ENCODE measurements at places on chromosomes 13 and 19.
A peak's percentile ranks its signal among the peaks of the same experiment; 100 is the strongest.

GRCh38 chr19:42108527-42109389 is 23.5 kb downstream of the POU2F2 start:
- peak; percentile 45 for DNase-seq

DNA sequence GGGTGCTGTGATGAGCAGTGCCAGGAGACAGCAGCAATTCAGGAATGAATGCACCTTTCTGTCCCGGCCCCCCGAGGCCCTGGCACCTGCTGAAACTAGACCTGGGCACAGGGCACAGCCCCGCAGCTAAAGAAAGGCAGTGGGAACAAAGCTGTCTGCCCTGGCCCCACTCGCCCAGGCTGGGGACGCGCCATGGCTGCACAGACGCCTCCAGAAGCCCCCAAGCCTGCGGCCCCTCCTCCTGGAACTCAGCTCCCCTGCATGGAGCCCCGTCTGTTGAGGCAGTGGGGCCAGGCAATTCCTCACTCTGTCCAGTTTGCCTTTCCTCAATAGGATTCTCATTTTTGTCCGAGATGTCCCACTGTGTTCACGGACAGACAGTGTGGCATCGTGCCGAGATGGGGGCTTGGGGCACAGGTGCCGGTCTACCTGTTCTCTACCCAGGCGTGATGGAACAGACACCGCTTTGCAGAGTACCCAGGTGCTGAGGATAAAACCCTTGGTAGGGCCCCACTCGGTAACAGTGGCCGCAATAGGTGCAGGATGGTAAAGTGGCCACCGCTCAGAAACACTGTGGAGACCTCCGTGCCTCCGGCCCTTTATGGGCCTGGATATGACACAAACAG is 146.5 kb upstream of the SOX1 start:
- no peak for DNase-seq

DNA sequence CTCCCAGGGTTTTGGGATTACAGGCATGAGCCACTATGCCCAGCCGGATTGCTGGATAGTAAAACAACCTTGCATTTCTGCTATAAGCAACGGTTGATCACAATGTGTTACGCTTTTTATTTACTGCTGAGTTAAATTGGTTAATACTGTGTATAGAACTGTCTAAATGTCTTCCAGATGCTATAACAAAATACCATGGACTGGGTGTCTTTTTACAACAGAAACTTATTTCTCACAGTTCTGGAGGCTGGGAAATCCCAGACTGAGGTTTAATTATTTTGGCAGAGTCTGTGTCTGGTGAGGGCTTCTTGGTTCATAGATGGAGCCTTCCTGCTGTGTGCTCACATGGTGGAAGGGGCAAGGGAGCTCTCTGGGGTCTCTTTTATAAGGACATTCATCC is 65.5 kb downstream of the ING1 start:
- no peak for DNase-seq

- no peak for DNase-seq
Measured at GRCh38 chr13:46369506-46370277, 17.4 kb downstream of the RUBCNL start.

DNA sequence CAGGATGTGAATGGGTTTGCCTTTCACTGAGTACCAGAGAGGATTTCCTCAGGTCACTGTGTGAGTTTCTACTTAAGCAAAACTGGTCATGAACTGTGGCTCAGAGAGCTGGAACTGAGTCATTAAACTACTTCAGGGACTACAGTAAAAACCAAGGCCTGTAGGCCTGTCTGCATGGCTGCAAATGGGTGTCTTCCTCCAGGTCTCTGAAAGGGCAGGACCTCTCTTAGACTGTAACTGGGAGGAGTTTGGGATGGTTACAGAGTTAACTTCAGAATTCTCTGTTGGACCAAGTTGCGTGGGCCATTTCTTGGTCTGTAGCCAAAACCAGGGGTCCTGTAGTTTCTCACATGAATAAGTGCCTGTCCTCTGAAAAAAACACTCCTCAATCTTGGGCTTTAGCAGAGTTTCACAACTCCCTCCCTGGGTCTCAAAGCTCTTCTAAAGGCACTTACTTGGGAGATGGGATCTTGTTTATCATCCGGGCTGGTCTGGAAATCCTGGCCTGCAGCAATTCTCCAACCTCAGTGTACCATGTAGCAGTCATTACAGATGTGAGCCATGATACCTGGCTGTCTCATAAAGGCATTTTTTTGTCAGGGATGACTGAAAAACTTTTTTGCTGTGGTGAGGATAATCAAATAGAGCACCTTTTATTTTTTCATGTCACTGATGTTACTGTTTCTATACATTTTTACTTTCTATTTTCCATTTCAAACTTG is 19.7 kb downstream of the ZNF714 start:
- DNase-seq, result no peak

GRCh38 chr19:30649934-30650614 is 277.9 kb downstream of the ZNF536 start:
- peak; percentile 80 for DNase-seq

- DNase-seq, result no peak
Measured at GRCh38 chr19:18780631-18781030, 10.5 kb downstream of the COMP start.

DNA sequence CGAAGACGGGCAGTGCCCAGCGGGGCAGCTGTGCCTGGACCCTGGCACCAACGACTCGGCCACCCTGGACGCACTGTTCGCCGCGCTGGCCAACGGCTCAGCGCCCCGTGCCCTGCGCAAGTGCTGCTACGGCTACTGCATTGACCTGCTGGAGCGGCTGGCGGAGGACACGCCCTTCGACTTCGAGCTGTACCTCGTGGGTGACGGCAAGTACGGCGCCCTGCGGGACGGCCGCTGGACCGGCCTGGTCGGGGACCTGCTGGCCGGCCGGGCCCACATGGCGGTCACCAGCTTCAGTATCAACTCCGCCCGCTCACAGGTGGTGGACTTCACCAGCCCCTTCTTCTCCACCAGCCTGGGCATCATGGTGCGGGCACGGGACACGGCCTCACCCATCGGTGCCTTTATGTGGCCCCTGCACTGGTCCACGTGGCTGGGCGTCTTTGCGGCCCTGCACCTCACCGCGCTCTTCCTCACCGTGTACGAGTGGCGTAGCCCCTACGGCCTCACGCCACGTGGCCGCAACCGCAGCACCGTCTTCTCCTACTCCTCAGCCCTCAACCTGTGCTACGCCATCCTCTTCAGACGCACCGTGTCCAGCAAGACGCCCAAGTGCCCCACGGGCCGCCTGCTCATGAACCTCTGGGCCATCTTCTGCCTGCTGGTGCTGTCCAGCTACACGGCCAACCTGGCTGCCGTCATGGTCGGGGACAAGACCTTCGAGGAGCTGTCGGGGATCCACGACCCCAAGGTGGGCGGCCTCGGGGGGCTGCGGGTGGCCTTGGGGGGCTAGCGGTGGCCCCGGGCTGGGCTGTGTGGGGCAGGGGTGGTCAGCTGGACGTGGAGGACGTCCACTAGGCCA is 4.8 kb downstream of the GRIN3B start:
- DNase-seq, result no peak

DNA sequence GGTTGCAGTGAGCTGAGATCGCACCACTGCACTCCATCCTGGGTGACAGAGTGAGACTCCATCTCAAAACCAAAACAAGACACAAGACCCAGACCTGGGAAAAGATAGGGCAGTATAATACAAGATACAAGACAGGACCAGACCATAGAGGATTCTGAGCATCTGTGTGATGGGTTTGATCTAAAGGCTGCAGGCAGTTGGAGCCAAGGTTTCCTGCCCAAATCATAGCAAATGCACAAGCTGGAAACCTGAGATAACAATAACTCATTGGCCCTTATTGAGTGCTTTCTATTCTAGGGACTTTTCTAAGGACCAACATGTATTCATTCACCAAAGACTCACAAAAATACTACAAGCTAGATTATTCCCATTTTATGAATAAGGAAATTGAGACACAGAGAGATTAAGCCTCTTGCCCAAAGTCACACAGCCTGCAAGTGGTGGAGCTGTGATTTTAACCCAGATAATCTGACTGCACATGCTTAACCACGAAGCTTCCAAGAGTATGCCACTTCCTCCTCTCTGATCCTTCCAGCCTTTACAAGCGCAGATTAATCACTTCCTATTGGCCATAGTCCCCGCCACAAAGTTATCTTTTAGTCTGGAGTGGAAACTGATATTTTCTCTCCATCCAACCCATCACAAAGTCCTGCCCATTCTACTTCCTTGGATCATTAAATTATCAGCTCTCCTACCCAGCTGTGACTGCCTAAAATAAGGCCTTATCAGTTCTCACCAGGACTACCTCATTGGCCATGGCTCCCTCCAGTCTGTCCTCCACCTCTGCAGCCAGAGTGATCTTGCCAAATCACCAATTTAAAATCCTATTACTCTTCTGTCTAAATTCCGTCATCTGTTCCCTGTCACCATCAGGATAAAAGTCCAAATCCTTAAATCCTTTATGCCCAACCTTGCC is 147.2 kb downstream of the FLT1 start:
- DNase-seq, result no peak

DNA sequence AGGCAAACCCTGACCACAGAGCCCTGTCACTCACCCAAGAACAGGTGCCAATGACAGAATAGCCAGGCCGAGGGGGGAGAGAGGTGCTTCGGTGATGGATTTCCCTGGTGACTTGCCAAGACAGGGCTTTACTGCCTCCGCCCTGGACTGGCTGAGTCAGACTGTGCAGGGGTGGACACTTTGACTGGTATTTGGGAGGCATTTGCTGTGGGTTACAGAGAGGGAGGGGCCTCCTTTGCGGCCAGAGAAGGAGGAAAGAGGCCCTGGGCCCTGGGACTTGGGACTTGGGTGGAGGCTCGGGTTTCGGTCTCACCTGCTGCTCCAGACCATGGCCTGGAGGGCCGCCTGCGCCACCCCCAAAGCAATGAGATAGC is 4.6 kb upstream of the EPS8L1 start:
- DNase-seq, result no peak

DNA sequence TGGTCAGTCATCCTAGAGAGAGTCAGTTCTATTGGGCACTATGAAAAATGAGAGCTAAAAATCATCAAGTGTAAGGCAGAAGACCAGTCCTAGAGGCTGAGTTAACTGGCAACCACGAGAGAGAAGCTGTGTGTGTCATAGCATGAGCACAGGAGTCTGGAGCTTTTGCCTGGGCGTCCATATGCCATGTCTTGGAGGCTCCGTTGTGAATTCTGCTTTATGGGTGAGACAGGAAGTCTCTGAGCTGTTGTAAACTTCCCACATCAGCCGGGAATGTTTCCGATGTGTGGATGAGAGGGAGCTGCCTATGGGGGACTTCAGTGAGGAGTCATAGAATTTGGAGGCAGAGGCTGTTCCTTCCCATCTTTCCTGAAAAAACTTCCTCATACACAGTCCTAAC is 120.0 kb downstream of the ITGBL1 start:
- no peak for DNase-seq

- peak; percentile 33 for DNase-seq
Measured at GRCh38 chr13:46605825-46606554, 53.0 kb downstream of the LRCH1 start.

- no peak for DNase-seq
Measured at GRCh38 chr19:38736036-38736412, 8.2 kb downstream of the CAPN12 start.

DNA sequence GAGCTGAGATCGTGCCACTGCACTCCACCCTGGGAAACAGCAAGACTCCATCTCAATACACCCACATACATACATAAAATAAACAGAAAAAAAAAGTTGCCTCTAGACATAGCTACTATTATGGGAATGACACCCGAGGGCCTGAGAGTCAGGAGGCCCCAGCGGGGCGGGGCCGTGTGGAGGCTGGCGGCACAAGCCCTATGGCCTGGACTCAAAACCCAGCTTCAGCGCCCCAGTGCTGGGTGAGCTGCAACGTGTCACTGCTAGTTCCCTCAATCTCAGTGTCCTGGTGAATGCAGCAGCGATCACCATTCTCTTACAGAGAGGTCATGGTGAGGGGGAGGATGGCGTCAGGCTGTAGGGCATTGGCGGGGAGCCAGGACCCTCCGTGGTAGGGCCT is 9.2 kb upstream of the ZSCAN1 start:
- DNase-seq, result no peak

DNA sequence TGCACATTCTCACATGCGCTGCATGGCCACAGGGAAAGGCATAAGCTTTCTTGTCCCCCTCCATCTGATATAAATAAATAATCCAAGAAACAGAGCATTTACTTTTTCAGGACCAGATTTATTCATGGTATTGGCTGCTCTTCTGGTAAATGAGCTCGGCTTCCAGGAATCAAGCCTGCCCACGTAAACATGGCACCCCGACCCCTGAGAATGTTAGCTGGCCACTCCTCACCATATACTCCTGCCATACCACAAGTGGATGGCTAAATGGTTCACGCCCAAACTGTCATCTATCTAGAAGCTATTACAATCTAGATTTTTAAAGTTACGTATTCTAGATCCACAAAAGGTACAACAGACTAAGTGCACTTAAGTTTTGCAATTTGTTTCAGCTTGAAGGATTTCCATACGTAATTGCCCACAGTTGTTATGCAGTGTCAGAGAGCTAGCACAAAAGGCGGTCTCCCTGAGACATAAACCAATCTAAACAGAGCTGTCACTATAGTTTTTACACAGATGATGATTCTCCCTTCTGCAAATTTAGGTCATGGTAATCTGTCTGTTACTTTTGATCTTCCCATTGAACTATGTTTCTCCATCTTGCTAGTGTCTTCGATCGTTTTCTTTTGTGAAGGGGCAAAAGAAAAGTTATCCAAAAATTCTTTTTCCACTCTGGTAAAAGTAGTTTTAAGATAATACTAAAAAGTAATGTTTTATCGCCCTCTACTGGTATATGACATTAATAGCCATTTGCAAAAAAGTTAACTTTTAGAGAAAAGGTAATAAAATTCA is 16.2 kb upstream of the FOXO1 start:
- no peak for DNase-seq

GRCh38 chr19:43752287-43752875 is 2.4 kb downstream of the SMG9 start:
- no peak for DNase-seq

DNA sequence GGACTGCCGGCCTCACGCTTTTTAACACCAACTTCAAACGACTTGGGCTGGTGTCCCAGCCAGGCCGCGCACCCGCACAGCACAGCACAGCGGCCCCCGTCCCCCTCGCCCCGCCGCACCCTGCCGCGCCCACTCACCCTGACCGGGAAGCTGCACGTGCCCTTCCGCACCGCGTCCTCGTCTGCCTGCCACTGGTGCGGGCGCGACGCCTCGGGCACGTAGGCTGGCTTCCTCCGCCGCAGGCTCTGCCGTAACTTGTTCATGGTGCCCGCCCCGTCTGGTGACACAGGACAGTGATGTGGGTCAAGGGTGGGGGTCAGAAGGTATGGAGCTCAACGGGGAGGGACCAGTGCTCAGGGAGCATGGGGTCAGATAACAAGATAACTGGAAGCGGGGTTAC is 6.2 kb downstream of the NUMBL start:
- DNase-seq, result no peak

DNA sequence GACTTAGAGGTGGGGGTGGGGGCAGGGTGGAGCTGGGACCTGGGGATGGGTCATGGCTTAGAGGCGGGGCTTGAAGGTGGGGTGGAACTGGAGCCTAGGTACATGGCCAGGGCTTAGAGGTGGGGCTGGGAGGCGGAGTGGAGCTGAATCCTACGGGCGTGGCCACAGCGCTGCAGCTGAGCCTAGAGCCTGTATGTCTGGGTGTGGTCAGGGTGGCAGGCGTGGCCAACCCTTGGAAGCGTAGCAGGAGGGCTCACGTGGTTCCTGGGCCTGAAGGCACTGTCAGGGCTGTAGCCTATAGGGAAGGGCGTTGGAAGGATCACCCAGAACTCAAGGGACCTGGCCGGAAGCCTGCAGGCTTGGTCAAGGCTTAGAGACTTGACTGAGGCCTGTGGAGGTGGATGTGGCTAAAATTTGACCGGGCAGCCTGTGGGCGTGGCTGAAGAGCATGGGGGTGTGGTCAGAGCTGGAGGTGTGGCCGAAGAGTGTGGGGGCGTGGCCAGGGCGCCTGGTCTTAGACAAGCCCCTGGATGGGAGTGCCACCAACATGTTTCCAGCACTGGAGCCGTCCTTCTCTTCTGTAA is 24.3 kb downstream of the COLGALT1 start:
- DNase-seq, result no peak

Data from putamen (tissue), 1 donor.